ENCODE measurements at places on chromosomes 11 and 22.

- DNase-seq = peak; percentile 43
These were observed 12.1 kb downstream of the GATD1 start for GRCh38 chr11:765025-765801.

- no peak for DNase-seq
These were observed 254.0 kb upstream of the PITPNB start for GRCh38 chr22:28172892-28173670.

DNA sequence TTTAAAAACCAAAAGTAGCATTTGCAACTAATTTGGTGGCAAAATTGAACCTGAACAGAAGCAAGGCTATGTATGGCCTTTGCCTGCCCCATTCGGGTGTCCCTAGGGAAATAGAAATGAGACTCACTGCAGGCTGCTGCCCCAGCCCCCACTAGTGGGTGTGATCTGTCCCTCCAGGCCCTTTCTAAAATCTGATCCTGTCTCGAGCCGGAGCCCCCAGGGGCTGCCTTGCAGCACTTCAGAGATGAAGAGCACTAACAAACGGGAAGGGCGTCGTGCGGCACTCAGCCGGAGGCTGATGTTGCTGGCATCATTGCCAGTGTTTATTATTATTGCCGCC, 43.2 kb downstream of the CD82 start:
- DNase-seq = no peak

GRCh38 chr11:32005786-32006416, 85.0 kb upstream of the RCN1 start:
- DNase-seq = no peak

- no peak for DNase-seq
These were observed 6.0 kb upstream of the SLC37A2 start for GRCh38 chr11:125056931-125057692.

- DNase-seq = no peak
These were observed 35.3 kb downstream of the TMPRSS5 start for GRCh38 chr11:113670831-113671215.

- no peak for DNase-seq
These were observed 12.1 kb downstream of the GRIA4 start for GRCh38 chr11:105622016-105622415.

DNA sequence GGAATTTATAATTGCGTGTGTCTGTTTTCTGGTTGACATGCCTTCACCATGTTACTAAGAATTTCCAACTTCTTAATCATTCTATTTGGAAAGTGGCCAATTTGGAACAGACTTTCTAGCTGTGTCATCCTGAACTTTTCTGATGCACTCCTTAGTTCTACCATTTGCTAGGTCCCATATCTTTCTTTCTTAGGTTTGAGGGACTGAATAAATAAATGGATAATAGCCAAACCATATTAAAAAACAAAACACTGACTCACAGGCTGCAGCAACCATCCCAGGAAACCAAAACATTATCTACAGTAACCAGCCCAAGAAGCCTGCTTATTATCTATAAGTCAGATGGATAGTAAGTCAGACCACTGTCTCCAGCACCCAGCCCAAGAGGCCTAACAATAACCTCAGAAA, 57.5 kb upstream of the PLET1 start:
- DNase-seq = peak; percentile 97

- DNase-seq = no peak
These were observed 23.8 kb downstream of the OPCML start for GRCh38 chr11:133508468-133508867.

DNA sequence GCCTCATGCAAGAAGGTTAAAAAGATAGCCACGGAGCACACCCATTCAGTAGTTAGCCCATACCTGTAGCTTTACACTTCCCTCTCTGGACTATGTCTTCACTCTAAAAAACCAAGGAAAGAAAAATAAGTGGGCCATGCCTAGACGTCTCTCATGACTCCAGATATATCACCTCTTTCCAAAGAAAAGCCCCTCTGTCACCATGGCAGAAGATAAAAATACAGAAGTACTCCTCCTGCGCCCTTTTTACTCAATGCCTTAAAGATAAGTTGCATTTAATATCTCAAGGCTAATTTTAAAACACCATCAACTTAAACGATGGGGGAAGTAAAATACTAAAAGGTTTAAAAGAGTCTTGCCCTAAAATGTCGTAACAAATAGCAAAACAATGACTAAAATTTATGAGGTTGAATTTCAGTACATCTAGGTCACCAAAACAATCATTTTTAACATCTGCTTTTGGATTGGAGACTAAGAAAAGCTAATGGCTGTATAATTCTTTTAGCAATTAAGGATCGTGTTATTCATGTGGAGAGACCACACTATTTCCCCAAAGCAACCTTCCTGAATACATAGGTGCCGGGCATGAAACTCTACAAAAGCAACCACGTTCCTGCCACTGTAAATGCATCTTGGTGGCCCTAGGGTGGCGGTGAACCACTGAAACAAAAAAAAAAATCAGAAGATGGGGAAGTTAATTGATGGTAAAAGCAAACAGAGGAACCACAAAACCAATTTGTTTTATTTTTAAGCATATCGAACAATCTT, 46.0 kb downstream of the CELF1 start:
- no peak for DNase-seq

DNA sequence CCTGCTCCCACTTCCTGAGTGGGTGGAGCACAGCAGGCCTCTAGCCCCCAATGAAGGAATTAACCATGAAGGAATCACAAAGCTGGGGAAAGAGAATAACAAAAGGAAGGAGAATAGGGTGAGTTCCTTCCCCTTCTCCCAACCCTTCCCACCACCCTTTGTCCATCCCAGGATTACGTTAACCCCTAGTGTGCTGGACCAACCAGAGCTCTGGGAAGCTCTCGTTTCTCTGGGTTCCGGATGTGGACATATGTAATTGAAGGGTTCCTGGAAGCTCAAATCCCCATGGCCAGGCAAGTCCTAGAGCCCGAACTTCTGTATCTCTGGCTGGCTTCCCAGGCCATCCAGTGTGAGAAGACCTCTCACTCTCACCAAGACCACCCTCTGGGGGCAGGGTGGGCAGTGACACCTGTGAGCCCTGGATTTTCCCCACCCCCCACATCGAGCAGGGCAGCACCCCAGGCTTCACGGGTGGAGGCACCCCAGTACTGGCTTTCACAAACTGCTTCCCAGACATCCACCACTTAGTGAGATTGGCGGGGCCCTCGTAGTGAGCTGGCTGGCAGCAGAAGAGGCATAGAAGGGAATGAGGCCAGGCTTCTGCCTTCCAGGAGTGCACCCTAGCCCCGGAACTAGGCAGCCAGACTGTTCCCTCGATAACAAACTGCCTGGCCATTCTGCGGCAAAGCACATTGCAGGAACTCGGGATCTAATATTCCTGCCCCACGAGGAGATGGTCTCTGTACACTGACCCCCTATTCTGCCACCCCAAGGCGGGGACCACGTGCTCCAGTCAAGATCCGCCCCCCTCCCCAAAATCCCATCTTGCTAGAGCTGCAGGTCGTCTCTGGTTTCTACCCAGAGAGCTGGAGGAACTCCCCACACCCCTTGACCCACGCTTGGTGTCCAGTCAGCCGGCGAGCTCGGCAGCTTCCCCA, 2.1 kb downstream of the NECTIN1 start:
- no peak for DNase-seq

DNA sequence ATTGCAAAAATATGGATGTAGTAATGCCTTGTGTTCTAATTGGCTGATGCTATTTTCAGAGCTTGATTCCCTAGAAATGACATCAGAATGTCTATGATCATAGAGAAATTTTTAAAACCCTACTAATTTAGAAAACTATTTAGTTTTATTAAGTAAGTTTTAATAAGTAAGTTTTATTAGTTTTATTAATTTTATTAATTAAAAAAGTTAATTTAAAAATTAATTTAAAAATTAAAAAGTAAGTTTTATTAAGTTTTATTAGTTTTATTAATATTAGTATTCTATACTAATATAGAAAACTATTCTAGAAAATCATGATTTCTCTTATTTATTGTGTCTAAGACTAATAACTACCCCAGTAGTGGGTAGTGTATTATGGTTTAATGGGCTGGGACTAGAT, 8.2 kb downstream of the HORMAD2 start:
- DNase-seq = no peak

Measured in choroid plexus epithelial cell (primary cell).